ENCODE measurements at places on chromosomes 7 and 10. TPM values are rescaled to one million over a fixed set of nuclear protein-coding genes. Genes with fewer than 3 reads are reported as not detected.

GRCh38 chr7:102063690-102064180 lies 222.9 kb upstream of the SH2B2 start:
- no peak for DNase-seq

GRCh38 chr7:40298421-40298820 lies 163.6 kb downstream of the SUGCT start:
- DNase-seq, result no peak

- DNase-seq, result peak; percentile 60
Observed at GRCh38 chr7:106114716-106115383, 2.7 kb upstream of the SYPL1 start.

Gene IMMP2L
- 30.2 TPM for total RNA-seq

GRCh38 chr7:2040201-2040892 lies 192.4 kb downstream of the MAD1L1 start:
- no peak for DNase-seq

Gene PRR15
- total RNA-seq, result not detected

DNA sequence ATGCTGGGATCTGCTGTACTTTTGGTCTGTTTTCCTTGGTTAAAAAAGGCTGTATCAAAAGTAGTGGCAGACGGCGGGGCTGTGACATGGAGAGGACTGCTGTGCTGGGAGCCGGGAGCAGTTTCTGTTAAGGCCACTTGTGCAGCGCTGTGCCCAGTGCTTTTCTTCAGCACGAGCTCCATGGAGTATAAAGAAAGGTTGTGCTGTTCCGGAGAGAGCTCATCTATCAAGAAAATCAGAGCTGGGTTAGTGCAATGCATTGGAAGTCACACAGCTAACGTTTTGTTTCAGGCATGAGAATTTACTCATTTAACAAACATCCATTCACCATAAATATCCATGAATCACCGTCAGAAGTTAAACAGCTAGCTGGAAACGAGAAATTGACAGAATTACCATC lies 62.0 kb downstream of the KIAA1549 start:
- no peak for DNase-seq

Gene CPA2
- not detected for total RNA-seq

GRCh38 chr7:29352041-29352440 lies 157.5 kb downstream of the CHN2 start:
- no peak for DNase-seq

DNA sequence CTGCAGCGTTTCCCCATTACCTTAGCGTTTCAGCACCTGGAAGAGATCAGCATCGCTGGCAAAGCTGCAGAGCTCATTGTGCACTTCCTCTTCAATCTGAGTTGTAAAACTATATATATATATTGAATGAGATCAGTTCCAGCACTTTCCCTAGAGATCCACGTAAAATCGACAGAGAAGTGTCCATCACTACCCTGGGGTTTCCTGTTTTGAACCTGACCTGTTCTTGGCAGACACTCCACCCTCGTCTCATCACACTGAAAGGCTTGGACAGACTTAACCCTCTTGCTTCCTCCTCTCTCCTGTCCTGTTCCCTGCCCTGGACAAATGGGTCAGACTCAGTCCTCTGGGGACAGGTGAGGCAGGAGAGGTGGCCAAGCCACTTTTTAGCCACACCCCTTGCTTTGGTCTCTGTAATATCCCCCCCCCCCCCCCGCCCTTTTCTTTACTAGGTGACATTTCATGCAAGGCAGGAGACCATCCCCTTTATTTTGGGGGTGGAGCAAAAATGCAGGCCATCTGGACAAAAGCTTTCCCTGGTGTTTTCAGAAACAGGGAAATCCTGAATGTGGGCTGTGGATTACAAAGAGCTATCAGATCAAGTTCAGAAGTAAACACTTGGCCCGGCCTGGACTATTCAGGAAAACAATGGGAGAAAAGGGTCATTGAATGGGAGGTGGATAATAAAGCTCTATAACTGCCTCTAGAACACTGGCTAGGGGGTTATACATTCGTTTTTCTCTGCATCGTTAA lies 83.7 kb upstream of the KDM7A start:
- no peak for DNase-seq

- DNase-seq, result no peak
Observed at GRCh38 chr10:122363311-122363710, 11.2 kb upstream of the PLEKHA1 start.

- peak; percentile 69 for DNase-seq
Observed at GRCh38 chr7:91941450-91941849, 788 bp downstream of the AKAP9 start.

DNA sequence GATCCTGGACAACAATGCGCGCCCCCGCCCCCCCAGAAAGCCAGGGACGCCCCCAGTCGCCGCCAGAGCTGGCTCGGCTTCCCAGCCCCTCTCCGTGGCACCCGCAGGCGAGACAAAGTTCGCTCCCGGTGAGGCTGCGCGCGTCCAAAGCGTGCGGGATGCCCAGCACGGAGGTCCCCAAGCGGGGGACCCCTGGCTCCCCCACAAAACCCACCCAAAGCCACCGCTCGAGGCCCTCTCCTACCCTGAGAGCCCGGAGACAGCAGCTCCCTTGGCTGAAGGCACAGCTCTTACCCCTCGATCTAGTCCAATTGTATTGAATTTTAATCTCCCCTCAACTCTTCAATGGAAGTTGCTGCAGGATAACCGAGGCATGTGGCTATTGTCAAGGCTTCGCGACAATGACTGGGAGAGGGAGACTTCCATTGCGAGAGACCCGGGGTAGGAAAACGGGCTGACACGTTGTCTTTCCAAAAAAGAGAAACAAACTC lies 305.3 kb downstream of the PRPF18 start:
- no peak for DNase-seq

Gene PAX4
- not detected for total RNA-seq

Gene ANKRD61
- not detected for total RNA-seq

Gene OR6B1
- total RNA-seq, result not detected

- peak; percentile 26 for DNase-seq
Observed at GRCh38 chr10:78685466-78686103, 383.2 kb upstream of the ZMIZ1 start.

- DNase-seq, result peak; percentile 41
Observed at GRCh38 chr10:133438711-133439273, 14.4 kb upstream of the SPRN start.

DNA sequence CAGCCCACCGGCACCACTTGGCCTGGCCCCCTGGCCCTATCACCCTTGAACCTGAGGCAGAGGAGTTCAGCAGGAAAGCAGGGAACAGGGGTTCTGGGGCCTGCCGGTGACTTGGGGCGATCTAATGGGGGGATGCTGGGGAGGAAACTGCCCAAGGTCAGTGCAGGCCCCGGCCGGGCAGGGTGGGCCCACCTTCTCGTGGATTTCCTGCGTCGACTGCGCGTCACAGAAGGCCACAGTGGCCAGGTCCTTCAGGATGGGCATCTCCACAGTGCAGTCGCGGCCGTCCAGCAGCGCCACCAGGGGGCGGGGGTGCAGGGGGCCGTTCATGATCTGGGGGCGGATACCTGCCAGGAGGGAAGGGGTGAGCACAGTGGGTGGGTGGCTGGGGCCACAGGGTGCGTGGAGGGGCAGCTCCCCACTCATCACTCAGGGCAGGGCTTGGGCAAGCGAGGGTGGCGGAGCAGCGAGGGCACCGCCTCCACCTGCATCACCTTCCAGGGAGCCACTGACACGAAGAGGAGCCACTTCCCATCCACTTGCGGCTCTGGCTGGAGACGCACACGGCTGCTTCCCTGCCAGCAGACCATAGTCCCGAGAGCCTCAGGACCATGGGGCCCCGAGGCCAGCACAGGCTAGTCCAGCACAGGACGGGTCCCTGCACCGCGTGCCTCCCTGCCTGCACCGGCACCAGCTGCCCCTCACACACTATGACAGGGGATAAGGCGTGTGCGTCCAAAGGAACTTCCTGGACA lies 61.4 kb downstream of the ZRANB1 start:
- DNase-seq, result no peak

- DNase-seq, result peak; percentile 54
Observed at GRCh38 chr7:32506266-32507054, 11.2 kb downstream of the AVL9 start.

- DNase-seq, result no peak
Observed at GRCh38 chr7:64558323-64558705, 4.6 kb downstream of the ZNF680 start.

Gene HMX3
- total RNA-seq, result 0.45 TPM

- DNase-seq, result peak; percentile 80
Observed at GRCh38 chr10:11237571-11237970, 219.9 kb downstream of the CELF2 start.

GRCh38 chr7:126041472-126041871 lies 1111.8 kb upstream of the POT1 start:
- DNase-seq, result no peak

GRCh38 chr7:4854916-4855315 lies 6.9 kb downstream of the PAPOLB start:
- no peak for DNase-seq

Gene HACD1
- 2.8 TPM for total RNA-seq

DNA sequence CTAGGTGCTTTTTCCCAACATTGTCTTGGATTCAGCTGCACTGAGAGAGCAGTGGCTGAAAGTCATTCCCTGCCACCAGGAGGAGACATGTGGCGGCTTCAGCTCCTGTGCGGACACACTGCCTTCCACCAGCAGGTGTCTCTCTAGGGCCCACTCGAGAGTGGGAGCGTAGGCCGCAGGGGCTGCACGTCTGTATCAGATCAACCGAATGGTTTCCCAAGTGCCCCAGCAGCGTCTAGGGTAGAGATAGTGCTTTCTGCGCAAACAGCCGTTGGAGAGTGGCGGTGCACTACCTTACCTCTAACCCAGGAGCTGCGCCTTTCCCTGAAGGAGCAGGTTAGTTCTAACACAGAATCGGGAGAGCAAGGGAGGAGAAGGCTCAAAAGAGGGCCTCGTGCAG lies 31.7 kb downstream of the PAPOLB start:
- DNase-seq, result peak; percentile 78

DNA sequence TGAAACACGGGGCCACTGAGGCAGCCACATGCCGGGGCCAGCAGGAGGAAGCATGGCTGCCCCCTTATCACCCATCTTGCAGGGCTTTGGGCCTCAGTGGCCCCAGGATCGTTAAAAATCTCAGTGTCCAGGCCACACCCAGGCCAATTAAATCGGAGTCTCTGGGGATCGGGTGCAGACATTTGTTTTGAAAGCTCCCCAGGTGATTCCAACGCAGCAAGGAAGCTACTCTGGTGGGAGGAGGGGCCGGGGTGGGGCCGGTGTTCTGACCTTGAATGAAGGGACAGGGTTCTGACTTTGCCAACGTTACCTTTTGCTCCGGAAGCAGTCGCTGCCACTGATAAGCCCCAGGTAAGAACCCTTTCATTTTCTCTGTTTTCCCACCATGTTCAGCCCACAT lies 412.3 kb upstream of the FOXK1 start:
- DNase-seq, result no peak

GRCh38 chr7:44105832-44106231 lies 1.7 kb downstream of the AEBP1 start:
- DNase-seq, result no peak

GRCh38 chr7:5567790-5568189 lies 144.2 kb upstream of the TNRC18 start:
- no peak for DNase-seq

GRCh38 chr7:150443793-150444540 lies 6.5 kb upstream of the GIMAP8 start:
- no peak for DNase-seq

DNA sequence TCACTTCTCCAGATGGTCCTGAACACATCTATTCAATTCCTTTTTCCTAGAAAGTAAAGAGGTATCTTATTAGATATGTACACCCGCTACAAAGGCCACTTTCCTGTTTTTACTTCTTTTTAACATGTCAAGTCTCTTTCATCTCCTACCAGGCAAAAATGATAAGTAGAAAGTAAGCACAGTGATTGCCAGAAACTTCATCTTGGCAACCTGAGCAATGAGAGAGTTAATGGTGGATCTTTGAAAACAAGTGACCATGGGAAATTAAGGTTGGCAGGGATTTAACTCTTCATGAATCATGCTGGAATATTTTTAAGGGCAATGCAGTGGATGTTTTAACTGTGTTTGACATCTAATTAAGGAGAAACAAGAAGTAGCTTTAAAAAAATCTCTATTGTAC lies 2.7 kb downstream of the SEMA3A start:
- DNase-seq, result no peak

- no peak for DNase-seq
Observed at GRCh38 chr7:104984585-104985258, 29.3 kb upstream of the KMT2E start.

- DNase-seq, result no peak
Observed at GRCh38 chr7:70574970-70575799, 556.8 kb upstream of the GALNT17 start.

GRCh38 chr7:82164813-82165212 lies 278.8 kb downstream of the CACNA2D1 start:
- no peak for DNase-seq

DNA sequence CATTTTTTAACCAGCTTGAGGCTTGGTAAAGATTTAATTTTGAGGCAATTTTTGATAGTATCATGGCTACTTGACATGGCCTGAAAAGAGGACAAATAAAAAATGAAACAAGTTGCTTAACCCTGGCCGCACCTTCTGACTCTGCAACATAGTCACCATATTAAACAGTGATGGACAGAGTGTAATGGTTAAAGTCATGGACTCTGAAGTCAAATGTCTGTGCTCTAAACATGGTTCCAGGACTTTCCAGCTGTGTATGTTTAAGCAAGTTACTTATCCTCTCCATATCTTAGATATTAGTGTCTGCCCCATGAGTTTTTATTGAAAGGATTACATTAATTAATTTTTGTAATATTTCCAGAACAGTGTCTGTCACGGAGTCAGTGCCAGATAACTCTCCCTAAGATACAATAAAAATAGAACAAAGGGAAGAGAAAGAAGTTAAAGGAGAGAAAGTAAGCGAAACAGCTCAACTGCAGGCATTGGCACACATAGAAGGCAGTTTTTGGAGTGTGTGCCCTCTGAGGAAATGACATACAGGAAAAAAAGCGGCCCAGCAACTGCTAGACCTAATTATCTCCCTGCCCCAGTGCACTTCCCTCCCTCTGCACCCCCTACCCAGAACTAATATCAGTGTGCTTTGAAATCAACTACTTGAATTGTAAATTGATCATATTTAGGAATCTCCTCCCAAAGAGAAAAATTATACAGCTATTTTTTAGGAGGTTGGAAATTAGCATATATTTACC lies 65.3 kb downstream of the MACC1 start:
- DNase-seq, result no peak

- DNase-seq, result no peak
Observed at GRCh38 chr7:151699147-151699927, 177.6 kb downstream of the PRKAG2 start.
